ENCODE measurements at places on chromosomes 7 and 10.
A peak's percentile ranks its signal among the peaks of the same experiment; 100 is the strongest.

DNA sequence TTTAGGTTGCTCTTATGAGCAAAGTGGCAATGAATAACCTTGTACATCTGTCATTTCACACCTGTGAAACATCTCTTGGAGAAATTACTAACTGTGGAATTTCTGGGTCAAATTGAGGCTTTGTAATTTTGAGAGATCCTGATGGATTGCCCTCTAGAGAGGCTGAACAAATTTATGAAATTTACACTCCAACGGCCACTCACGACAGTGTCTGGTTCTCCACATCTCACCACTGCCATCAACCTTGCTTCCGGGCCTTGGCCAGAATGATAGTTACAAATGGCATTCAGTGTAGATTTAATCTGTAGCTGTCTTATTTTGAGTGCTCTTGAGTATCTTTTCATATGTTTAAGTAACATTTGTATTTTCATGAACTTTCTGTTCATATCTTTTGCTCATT is 117.4 kb downstream of the TMEM178B start:
- DNase-seq: no peak

GRCh38 chr7:103445228-103446048 is 569 bp downstream of the SLC26A5 start:
- peak; percentile 0 for DNase-seq

DNA sequence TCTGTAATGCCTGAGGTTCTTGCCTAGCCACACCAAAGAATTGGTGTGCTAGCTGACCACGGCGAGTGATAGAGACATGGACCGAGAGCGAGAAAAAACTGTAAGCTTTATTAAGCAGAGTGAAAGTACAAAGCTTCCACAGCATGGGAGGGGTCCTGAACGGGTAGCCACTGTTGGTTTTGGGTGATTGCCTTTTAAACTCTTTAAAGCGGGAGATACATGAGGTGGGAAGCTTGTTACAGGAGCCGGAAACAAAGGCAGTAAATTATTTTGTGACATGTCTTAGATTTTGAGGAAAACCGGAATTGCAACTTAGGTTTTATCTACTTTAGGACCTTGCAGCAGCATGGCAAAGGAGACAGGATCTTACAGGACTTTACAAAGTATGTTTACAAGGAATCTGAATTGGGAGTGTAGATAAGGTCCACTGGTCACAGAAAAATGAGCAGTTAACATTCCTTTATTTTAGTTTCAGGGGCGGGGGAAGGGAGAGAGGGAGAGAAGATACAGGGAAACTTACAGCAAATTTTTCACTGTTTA is 252.7 kb upstream of the MBL2 start:
- DNase-seq: peak; percentile 0

DNA sequence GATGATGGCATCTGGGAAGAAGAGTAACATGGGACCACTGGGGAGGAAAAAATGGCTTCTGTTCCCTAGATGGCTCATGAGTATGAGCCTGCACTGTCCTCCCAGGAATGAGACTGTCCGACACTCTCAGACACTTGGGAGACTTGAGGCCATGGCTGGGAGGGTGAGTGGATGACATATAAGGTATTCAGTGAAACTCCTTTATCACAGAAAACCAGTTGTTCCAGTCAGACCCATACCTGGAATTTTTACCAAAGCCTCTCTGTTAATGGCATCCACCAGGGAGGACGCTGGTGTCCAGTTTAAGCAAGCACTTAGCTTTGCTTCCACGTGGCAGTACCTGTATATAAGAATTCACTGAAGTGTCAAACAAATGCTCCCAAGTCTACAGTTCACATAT is 116.7 kb upstream of the C10orf90 start:
- DNase-seq: no peak
